ENCODE measurements at places on chromosomes 11 and 22.

DNA sequence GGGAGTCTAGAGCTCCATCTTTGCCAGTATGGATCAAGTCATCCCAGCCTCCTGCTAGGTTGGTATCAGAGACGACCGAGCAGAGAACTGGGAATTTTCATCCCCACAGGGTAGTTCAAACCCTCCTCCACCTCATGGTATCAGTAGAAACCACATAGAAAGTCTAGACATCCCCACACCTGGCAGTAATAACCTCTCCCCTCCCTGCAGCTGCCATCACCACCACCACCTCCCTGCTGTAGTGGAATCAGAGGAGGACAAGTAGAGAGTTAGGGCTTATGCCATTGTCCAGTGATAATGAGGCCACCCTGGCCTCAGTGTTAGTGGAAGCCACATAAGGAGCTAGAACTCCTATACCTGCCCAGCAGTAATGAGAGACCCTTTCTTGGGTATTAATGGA, 34.3 kb downstream of the BTG4 start:
- no peak for DNase-seq

DNA sequence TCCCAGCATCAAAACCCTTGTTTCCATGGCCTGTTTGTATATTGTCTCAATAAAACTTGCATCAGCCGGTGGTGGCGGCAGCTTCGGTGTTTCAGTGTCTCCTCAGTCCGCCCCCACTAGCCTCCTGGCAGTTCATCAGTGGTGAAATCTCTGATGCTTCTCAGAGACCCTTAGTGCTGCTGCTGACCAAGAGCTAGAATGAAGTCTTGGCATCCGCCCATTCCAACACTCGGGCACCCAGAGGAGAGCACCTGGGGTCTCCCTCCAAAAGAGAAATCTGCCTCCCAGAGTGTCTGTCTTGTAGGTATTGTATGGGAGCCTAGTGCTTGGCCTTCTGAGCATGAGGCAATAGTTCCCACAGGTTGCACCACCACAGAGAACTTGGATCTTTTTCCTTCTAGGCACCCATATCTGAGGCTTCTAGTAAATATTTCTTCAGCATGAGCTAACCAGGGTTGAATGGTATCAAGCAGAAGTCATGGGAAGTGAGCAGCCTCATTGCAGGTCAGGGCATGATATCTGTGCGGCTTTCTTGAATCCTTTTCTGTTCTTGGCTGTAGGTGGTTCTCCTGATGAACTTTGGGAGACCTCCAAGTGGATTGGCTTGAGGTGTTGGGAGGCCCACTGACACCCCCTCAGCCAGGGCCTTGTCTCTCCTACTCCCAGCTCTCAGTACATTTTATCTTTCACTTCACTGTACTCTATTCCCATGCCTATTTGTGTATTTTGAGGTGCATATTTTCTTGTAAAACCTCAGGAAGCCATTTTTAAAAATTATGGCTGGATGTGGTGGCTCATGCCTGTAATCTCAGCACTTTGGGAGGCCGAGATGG, 13.2 kb upstream of the AIFM3 start:
- DNase-seq = no peak

- no peak for DNase-seq
Observed at GRCh38 chr22:49662681-49663080, 165.0 kb downstream of the BRD1 start.

- no peak for DNase-seq
Observed at GRCh38 chr22:24752088-24752623, 22.4 kb downstream of the PIWIL3 start.

- no peak for DNase-seq
Observed at GRCh38 chr11:34232807-34233206, 125.0 kb downstream of the ABTB2 start.

GRCh38 chr11:89358761-89359160, 132.4 kb downstream of the NOX4 start:
- no peak for DNase-seq

- DNase-seq = no peak
Observed at GRCh38 chr11:67998150-67999045, 5.5 kb downstream of the UNC93B1 start.

DNA sequence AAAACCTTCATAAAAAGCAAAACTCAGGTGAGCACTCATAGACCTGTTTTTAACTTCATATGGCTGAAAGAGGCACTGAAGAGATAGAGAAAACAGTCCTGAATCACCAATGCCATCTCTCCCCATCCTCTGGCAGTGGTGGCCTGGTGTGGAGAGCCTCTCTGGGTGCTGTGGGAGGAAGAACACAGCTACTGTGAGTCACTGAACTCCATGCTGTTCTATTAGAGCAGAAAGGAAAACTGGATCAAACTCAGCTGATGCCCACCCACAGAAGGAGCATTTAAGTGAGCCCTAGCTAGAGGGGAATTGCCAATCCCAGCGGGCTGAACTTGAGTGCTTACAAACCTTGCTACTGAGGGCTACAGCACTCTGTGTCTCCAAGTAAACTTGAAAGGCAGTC, 115.3 kb upstream of the SESN3 start:
- no peak for DNase-seq

- DNase-seq = no peak
Observed at GRCh38 chr22:44445731-44446130, 52.3 kb downstream of the RTL6 start.

DNA sequence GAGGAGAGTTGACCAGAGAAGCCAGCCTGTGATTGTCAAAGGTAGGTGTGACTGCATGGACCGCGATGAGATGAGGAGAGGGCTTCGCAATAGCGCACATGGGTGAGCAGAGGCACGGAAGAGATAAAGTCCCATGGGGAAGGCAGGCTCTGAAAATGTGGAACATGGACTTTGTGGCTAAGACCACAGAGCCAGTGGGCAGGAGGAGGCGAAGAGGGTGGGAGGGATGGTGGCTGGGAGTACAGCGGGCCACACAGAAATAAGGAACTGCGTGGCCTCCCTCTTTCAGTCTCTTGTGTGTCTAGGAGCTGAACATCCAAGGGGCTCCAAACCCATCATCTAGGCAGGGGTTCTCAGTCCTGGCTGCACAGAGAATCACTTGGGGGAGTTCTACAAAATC, 98.6 kb downstream of the TENM4 start:
- no peak for DNase-seq

- DNase-seq = no peak
Observed at GRCh38 chr11:112783945-112784322, 177.3 kb upstream of the NCAM1 start.

DNA sequence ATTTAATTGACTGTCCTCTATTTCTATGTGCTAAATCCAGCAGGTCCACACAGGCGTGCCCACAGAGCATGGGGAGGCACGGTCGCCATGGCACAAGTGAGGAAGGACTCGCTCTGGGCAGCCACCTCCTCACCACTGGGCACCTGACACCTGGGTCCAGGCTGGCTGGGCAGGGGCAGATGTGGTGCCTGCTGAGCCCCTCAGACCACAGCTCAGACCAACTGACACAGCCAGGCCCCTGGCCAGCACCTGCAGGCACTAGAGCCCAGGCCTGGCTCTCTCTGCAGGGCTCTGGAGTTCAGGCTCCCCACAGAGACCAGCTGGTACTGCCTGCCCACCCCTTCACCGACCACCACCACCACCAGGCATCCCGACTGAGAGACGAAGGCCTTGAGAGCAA, 27.9 kb downstream of the LINC01488 start:
- DNase-seq = no peak

GRCh38 chr11:68542617-68543016, 82.1 kb downstream of the PPP6R3 start:
- DNase-seq = peak; percentile 56

DNA sequence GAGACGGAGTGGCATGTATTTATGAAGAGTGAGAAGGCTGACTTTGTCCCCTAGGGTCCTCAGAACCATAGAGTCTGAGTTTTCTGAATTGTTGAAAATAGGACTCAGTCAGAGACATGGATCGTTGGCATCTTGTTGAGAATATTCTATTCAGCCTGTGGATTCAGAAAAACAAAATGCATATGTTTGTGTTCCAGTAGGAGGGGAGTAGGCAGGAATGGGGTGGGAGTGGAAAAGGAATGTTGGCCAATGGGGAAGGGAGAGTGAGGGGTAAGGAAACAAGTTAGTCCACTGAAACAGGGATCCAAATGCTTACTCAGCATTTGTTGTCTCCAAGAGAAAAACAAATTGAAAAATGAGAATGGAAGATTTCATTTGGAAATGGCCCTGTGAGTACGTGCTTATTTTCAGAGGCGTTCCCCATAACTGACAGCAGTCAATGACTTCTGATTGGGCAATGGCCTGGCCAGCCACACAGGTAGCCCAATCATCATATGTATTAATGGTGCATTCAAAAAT, 14.7 kb downstream of the BARX2 start:
- no peak for DNase-seq

DNA sequence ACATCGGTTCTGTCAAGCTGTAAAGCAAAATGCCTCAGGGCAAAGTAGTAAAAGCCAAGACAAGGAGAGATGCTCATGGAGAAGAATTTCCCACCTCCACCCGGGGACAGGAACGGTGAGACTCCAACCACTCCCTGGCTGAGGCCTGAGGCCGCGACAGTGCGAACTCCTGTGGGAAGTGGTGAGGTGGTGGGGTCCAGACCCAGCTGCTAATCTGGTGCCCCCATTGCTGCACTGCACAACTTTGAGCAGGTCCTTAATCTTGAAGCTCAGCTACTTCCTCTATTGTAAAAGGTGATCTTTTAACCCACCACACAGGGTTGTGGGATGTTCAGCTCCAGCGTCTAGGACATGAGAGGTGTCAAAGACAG, 83.9 kb downstream of the ZC3H12C start:
- no peak for DNase-seq

- no peak for DNase-seq
Observed at GRCh38 chr22:22155146-22155545, 89.4 kb upstream of the VPREB1 start.

- DNase-seq = peak; percentile 44
Observed at GRCh38 chr11:72598906-72599305, 75.3 kb downstream of the PDE2A start.

DNA sequence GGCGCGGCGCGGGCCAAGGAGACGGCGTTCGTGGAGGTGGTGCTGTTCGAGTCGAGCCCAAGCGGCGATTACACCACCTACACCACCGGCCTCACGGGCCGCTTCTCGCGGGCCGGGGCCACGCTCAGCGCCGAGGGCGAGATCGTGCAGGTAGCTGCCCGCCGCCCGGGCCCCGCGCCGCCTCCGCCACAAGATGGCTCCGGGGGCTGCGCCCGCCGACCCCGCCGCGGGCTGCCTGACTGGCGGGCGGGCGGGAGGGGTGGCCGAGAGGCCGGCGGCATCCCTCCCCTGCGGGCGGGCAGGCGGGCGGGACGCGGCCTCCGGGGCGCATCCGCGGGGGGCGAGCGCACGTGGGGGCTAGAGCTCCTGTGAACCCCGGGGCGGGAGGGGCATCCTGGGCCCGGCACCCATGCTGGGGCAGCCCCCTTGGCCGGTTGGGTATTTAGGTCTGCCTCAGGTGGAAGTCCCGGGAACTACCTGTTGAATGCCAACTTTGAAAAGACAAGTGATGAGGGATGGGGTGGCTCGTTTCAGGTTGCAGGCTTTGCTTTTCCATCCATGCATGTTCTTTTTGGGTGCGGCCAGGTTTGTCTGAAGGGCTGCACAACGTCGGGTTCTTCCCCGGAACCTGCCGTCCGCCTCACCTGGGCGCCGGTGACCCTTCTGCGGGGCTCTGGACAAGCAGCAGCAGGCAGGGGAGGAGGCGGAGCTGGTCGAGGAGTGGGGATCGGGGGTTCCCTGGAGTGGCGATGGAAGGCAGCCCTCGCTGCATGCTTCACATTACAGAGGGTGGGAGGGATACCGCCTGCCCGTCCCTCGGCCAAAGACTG, 760 bp downstream of the ZNRF3 start:
- DNase-seq = peak; percentile 36

DNA sequence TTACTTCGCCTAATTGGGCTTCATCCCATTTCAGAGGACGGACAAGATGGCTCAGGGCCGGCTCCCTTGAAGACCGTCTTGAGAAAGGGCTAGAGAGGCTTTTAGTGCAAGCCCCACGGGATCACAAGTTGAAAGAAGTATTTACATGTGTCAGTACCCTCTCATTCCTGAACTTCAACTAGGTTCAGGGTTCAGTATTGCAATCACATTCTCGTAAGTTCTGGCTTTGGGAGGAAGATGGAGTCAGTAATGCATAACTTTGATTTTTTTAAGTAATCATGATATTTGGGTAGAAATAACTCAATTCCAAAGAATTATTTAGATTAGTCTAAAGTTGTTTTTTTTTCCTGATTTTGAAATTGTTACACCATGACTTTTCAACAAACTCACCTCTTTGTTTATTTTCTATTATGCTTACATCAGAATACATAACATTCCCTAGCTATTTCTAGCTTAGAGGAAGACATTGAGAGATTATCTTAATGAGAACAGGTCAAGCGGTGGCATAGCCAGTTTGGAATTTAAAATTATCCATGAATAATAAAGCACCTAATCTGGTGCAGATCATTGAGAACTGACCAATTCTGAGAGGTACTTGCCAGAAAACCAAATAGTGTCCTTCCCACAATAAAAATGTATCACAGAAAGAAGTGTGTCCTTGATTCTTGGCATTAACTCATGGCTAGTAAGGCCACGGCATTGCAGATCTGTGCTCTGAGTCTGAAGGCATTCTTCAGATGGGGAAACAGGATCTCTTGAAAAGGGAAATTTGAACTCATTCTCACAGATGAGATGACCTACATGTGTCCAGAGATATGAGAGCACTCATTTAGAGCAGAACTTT, 92.1 kb upstream of the BLID start:
- no peak for DNase-seq

DNA sequence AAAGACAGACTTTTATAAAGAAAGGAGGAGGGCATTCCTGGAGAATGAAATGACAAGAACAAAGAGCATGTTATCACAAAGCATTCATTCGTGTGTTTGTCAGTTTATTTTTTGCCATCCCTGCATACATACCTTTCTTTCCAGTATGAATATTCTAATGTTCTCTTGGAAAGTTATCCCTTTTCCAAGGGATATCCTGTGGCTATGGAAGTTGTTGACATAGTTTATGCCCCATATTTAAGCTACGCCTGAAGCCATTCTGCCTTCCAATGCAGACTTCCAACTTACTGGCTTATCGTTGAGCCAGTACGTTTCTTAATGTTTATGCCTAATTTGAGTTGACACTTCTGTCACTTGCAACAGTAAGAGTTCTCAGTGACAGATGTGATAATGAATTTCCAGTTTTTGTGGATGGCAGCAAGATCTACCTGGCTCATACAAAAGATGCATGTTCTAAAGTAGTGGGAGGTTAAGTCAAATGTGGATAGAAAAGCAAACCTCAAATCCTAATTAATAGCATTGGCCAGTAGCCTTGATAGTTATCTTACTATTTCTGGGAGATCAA, 133.3 kb upstream of the ANO3 start:
- no peak for DNase-seq

- no peak for DNase-seq
Observed at GRCh38 chr11:122107566-122107965, 8.4 kb downstream of the BLID start.

GRCh38 chr22:25419247-25420113, 145.0 kb upstream of the GRK3 start:
- DNase-seq = no peak

DNA sequence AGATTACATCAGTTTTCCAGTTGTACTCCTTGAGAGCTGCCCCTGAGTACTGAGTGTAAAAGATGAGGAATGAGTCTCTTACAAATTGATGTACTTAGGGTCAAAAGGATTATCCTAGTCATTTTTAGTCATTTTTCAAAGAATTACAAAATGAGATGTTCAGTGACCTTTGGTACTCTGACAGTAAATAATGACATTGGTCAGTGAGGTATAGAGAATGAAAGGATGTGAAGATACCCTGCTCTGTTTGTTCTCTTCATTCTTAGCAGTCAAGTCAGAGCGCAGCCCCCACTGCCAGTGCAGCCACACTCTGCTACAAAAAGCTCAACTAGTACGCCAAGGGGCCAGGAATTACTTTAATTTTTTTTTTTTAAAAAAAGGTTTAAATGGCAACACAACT, 4.1 kb upstream of the ESAM start:
- no peak for DNase-seq

GRCh38 chr11:112355726-112356125, 95.1 kb upstream of the PLET1 start:
- peak; percentile 41 for DNase-seq

All from ACHN (cell line).